Activated gamma-delta T cell treated with Interleukin-2 at 50 U/mL for 16 hours (primary cell): ENCODE measurements at places on chromosomes 3 and 15.

GRCh38 chr3:110343945-110344344 is 727.7 kb upstream of the NECTIN3 start:
- DNase-seq: no peak

DNA sequence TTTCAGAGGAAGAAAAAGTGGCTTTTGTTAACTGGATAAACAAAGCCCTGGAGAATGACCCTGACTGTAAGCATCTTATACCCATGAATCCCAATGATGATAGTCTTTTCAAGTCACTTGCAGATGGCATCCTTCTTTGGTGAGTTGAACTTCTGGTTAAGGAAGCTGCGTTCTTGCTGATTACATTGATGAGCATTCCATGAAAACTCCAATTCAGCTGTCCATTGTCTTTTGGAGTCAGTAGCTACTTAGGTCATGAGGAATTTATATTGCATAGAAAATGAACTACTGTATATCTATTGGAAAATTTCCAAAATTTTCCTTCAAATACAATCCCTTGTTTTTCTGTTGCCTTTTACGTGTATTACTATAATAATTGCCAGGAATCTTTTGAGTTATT is 47.7 kb upstream of the TRPC1 start:
- no peak for DNase-seq

DNA sequence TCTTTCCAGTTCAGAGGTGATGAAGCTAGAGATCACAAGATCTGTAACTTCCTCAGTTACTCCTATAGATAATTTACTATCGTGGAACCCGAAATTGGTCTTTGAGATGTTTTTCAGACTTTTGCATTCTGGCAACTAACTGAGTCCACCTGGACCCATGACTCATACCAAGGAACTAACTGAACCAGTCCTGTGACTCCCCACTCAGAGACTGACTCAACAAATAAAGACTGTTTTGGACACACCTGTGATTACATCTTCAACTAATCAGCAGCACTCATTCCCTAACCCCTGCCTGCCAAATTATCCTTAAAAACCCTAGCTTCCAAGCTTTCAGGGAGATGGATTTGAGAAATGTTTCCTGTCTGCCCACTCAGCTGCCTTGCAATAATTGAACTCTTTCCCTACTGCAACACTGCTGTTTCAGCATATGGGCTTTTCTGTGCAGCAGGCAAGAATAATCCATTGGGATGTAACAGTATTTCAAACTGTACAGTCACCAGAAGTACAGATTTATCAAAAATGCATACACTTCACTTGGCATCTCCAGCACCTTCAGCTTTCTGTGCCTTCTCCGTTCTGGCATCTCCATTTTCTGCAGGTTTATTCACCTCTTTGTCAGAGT is 57.7 kb downstream of the GATM start:
- DNase-seq: no peak

GRCh38 chr3:136819731-136820679 is 1.1 kb downstream of the SLC35G2 start:
- DNase-seq: peak; percentile 26

DNA sequence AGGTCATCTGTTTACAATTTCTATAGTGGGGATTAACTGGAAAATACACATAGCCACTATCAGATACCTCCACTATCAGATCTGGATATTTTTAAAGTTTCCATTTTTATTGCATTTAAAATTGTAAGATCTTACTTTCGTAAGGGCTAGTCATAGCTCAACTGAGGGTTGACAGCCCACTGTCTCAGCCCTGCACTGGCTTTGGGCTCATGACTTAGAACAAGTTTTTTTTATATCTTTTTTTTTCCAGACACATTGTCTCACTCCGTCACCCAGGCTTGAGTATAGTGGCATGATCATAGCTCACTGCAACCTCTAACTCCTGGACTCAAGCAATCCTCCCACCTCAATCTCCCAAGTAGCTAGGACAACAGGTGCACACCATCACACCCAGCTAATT is 48.8 kb upstream of the DNAJC13 start:
- no peak for DNase-seq

DNA sequence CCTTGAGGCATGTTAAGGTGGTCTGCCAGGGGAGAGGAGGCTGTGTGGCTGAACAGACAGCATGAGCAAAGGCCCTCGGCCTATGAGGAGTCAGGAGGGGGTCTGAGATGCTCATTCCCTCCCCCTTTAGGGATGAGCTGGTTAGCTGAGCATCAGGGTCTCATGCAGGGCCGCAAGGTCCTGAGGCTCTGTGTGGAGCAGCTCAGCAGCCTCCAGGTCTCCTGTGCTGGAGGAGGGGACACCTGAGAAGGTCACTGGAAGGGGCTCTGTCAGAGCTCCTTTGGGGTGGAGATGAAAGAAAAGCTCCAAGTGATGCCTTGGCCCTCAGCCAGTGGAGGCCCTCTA is 67.1 kb downstream of the RASGRF1 start:
- DNase-seq: no peak

GRCh38 chr3:122962149-122962548 is 65.4 kb downstream of the SEMA5B start:
- DNase-seq: no peak

DNA sequence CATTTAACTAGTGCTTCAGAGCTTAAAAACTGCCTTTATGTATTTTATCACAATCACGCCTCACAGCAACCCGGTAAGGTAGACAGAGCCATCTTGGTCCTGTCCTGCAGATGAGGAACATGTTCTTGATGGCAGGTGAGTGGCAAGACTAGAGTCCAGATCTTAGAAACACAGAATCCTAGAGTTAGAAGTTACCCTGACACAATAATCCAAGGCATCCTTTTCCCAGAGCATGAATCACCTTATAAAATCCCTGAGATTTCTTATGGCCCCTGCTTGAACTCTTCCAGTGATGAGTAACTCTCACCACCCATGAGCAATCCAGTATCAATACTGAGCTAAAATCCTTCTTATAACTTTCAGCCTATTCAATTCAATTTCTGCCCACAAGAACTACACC is 16.9 kb downstream of the POPDC2 start:
- no peak for DNase-seq

DNA sequence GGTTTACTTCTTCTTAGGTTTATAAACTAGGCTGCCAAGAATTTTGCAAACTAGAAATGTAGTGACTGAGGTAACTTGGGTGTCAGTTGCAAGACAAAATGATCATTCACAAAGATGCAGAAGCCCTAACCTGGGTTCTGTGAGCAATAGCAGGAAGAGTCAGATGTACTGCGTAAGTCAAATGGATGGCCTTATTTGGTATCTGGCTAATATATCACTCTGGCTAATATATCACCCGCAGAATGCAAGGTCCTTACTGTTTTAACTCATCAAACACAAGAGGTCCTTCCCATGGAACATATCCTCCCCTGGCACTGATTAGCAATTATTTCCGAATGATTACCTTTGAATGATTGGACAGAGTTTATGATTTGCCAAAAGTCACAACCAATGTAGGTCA is 37.4 kb downstream of the RBMS3 start:
- DNase-seq: no peak

- DNase-seq: no peak
These were observed 40.7 kb downstream of the MYRIP start for GRCh38 chr3:39849992-39850715.

- DNase-seq: no peak
These were observed 219.4 kb downstream of the UBE2E2 start for GRCh38 chr3:23422517-23422851.

- no peak for DNase-seq
These were observed 77.3 kb downstream of the CPNE4 start for GRCh38 chr3:131957511-131957910.

DNA sequence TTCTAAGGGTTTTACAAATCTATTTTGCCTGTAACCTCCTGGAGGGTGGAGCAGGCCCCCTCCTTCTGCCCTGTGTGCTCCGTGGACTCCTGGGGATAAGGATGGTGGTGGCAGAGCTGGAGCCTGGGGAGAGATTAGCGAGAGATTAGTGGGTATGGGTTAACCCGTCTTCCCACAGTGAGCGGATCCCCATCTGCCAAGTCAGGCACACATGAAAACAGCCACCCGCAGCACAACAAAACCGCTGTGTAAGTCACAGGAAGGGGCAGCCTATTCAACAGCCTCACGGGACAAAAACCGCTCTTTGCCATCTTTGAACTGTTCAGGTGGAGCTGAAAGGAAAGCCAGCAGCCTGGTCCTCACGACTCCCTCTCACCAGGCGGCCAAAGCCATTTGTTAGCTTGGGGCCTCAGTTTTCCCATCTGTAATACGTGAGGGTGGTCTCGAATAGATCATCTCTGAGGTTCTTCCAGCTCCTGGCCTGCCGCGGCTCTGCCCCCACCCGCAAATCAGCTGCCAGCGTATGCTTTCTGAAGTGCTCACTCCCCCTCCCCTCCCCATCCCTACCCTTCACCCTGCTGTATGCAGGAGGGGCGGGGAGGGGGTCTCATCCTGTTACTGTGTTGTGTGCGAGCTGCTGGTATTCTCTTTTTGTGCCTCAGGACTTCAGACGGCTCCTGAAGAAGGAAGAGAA is 43.6 kb downstream of the PDIA5 start:
- no peak for DNase-seq

DNA sequence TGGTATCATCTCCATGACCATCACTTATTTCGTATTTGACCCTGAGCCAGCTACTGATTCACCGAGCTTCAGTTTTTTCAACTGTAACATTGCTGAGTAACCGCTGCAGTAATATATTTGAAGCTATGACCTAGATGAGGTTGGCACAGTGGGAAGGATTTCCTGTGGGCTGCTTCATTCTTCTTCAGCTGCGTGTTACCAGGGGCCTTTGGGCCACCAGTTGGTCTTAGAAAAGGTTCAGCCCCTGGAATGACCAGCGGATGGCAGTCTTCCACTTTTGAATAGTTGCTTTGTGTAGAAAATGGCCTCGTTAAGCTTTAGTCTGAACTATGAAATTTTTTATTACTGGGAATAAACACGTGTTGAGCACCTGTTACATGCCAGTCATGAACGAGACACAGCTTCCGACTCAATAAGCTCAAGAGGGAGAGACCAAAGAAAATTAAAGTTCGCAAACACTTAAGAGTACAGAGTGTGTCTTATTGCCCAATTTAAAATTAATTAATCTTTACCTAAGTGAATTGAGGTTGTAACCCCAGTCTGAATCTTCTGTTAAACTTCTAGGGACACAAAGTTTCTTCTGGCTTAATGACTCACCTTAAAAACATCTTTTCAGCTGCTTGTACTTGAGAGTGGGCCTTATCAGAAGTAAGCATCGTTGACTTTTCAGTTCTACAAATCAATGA is 57.6 kb upstream of the NR2E3 start:
- no peak for DNase-seq

DNA sequence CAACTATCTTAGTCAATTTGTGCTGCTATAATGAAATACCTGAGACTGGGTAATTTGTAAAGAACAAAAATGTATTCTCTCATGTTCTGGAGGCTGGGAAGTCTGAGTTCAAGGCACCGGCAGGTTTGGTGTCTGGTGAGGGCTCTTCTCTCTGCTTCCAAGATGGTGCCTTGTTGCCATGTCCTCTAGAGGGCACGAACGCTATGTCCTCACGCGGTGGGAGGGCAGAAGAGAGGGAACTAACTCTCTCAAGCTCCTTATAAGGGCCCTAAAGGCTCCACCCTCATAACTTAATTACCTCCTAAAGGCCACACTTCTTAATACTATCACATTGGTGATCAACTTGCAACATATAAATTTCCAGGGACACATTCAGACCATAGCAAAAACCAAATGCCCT is 108.4 kb downstream of the ADAMTSL3 start:
- DNase-seq: no peak

DNA sequence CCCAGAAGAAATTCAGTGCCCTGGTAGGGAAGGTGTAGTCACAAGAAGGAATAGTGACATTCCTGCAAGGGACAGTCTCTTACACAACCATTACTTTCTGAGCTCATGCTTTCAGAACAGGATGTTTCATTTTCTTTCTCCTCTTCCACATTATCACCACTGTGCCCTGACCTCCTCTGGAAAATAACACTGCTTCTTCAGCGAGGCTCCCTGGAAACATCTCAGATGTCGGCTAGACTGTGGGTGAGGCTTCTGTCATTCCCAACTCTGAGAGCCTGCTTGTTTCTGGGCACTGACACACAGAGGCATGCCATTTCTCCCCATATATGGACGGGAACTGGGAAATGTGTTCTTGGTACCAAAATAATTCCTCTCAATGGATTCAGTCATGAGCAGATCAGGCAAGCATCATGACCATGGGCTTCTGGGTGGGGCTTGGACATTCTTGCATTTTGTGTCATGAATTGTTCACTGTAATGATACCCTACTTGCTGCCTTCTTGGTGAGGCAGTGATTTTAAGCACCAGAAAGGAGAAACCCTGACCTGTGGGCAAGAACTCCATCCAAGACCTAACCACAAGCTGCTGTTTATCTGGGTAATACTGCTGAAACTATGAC is 14.3 kb upstream of the TNFAIP8L3 start:
- DNase-seq: no peak

GRCh38 chr3:72144773-72145505 is 360.0 kb upstream of the PROK2 start:
- DNase-seq: no peak

GRCh38 chr15:95883064-95883463 is 447.4 kb upstream of the NR2F2 start:
- no peak for DNase-seq

- no peak for DNase-seq
These were observed 110.9 kb downstream of the VGLL3 start for GRCh38 chr3:86880066-86880465.

GRCh38 chr15:70031713-70032112 is 66.0 kb downstream of the TLE3 start:
- no peak for DNase-seq

DNA sequence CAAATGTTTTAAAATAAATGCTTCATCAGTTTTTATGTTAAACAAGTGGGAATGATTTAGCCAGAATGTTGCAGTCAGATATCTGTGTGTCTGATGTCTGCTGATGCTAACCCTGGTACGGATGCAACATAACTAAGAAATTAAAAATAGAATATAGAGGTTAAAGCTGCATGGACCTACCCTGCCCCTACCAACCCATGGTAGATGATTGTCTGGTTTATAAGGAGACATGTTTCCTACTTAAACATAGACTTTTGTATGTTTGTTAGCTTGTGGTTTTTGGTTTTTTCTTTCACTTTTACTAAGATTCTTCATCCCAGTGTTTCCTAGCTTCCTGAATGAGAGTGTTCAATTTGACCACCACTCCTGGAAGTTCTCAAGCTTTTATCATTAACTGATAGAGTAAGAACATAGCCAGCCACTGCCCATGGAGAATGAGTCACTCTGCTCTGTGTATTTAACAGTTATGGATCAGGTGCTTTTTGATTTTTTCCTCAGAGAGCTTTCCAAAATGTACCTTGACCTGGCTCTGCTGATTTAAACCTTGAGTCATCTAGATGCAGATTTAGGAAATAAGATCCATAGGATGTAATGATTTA is 70.7 kb upstream of the VEPH1 start:
- DNase-seq: no peak

- DNase-seq: no peak
These were observed 134.9 kb upstream of the IQSEC1 start for GRCh38 chr3:13207975-13208705.

DNA sequence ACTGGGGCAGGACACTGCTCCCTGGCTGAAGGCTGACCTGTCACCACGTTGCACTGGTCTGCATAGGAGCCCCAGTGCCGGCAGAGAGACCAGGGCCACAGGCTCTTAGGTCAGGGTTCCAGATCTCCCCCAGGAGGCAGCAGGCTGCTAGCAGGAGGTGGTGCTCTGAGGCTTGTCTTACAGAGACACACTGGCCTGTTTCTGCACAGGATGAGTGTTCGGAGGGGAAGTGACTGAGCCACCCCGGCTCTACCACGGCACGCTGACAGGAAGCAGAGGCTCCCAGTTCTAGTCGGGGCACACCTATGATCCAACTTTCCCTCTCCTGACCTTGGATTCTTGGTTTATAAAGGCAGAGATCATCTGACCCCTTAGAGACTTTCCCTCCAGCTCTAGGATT is 8.6 kb downstream of the FBXL22 start:
- peak; percentile 54 for DNase-seq
